ENCODE measurements at places on chromosomes 7 and 10.
A peak's percentile ranks its signal among the peaks of the same experiment; 100 is the strongest.

DNA sequence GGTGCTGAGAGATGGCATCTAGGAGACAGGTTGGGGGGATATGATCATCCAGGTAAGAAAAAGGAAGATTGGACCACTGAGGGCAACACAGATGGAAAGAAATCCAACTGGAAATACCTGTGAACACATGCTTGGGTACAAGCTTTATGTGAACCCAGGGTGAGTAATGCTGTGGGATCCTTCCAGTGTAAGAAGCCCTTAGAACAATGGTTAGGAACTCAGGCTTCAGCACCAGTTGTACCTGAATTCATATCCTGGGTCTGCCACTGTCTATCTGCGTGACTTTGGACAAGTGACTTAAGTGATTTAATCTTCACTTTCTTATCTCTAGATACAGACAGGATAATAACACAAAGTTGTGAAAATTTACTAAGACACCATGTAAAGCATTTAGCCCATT lies 131.0 kb downstream of the ST7 start:
- no peak for DNase-seq

DNA sequence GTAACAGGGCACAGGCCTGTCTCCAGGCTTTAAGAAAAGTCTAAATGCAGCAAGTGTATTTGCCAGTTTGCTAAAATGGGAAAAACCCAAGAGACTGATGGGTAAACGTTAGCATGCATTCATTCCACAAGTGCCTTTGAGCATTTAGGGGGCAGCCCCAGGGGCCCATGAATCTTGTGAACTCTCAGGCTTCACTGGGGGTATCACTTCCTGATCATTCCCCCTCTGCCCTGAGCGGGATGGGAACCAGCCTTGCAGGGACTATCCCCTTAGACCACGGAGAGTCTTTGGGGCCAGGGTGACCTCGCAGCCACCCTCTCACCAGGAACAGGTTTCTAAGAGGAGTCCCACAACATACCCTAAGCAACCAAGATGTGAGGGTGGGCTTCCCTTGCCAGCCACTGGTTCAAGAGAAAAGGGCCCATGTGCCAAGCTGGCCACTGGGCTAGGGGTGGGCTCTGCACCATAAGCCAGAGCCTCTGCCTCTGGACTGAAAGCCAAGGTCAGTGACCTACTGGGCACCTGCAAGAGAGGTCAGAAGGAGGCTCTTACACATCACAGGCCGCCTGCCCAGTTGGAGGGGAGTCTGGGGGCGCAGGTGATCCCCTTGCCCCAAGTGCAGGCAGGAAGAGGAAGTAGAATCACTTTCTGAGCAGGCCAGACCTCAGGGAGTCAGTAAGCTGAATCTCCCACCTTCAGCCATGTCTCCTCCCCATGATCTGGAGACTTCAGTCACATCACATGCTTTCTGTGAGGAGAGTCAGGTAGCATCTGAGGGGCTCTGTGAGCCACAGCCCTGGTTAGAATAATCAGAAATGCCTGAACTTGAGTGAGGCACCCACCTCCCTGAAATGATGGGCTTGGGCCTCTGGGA lies 75.0 kb downstream of the C10orf105 start:
- no peak for DNase-seq

DNA sequence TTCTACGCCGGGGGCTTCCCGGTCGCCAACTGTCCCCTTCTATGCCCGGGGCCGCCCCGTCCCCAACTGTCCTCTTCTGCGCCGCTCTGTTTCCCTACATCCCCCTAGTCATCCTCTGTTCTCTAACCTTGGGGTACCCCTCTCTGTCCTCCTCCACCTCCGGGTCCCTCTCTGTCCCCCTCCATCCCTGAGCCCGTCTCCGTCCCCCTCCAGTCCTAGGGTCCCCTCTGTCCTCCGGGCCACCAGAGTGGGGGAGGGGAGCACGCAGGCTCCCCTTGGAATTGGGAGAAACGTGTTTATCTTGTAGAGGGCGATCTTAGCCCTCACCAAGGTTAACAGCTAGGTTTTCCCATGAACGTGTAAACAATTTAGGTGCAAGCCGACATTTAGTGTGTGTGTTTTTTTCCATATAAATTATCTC lies 852 bp upstream of the KLF6 start:
- no peak for DNase-seq

DNA sequence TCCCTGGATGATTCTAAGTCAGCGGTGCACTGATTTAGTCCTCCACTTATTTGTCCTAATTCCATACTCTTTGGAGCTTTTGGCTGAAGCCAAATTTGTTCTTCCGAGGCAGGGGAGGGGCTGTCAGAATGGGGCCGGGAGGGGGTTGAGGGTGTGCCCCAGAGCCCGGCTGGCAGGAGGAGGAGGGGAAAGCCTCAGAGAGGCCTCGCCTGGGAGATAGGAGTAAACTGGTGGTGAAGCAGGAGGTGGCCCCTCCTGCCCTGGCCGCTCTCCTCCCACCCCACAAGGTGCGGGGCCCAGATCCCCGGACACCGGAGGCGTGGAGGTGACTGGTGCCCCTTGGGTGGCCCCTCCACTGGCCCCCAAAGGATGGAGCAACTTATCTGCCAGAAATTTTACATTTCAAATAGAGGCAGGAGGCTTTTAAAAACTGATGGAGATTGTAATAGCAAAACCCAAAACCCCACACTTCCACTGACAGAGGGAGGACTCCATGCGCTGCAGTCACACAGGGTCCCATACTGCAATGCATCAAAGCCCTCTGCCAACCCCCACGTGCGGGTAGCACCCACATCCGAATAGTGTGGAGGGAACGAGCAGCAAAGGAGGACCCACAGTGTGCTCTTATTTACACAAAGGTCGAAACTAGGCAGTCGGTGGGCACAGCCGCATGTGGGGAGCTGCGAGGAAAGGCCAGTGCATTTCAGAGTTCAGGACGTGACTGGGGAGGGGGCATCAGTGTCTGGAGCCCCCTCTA lies 61.9 kb downstream of the CAMK2B start:
- no peak for DNase-seq

GRCh38 chr10:131025333-131025732 lies 286.2 kb downstream of the TCERG1L start:
- DNase-seq = no peak

- DNase-seq = no peak
Observed at GRCh38 chr7:1298051-1298930, 65.6 kb downstream of the UNCX start.

GRCh38 chr10:88544140-88544870 lies 38.8 kb downstream of the RNLS start:
- no peak for DNase-seq

DNA sequence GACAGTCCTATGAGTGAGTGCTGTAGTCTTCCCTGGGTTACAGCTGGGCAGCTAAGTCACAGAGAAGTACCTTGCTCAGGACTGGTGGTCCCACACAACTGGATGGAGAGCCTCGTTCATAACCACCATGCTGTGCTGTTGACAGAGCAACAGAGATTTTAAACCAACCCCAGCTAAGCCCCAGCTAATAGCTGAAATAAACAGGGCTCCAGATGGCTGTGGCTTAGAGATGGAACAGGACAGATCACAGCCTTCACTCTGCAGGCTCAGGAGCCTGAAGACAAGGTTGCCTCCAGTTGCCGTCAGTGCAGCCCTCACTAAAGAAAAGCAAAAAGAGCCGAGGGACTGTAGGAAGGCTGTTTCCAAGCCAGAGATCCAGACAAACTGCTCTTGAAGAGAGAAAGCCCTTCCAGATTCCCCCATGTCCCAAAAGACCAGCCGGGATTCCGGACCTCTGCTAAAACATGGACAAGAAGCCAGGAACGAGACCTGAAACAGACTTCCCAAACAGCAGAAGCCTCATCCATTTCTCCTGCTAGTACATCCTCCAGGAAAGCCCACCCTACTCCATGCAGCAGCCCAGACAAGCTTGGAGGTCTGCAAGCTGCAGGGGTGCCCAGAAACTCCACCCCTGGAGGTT lies 4.2 kb downstream of the HTRA1 start:
- DNase-seq = no peak

DNA sequence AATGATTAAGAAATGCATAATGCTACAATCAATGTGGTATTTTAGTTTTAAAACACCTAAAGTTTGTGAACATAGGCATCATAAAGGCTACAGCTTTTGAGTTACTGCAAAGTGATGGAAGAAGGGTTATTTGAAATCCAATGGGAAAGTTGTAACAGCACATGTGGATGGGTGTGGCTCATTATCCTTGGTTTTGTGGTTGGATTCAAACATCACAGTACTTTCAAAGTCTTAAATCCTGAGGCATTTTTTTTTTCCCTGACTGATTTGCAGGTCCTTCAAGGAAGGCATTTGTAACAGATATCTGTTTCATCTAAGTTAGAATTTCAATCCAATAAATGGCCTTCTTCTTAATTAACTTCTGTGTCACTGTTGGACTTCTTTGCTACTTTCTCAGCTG lies 9.8 kb upstream of the SHTN1 start:
- DNase-seq = no peak

DNA sequence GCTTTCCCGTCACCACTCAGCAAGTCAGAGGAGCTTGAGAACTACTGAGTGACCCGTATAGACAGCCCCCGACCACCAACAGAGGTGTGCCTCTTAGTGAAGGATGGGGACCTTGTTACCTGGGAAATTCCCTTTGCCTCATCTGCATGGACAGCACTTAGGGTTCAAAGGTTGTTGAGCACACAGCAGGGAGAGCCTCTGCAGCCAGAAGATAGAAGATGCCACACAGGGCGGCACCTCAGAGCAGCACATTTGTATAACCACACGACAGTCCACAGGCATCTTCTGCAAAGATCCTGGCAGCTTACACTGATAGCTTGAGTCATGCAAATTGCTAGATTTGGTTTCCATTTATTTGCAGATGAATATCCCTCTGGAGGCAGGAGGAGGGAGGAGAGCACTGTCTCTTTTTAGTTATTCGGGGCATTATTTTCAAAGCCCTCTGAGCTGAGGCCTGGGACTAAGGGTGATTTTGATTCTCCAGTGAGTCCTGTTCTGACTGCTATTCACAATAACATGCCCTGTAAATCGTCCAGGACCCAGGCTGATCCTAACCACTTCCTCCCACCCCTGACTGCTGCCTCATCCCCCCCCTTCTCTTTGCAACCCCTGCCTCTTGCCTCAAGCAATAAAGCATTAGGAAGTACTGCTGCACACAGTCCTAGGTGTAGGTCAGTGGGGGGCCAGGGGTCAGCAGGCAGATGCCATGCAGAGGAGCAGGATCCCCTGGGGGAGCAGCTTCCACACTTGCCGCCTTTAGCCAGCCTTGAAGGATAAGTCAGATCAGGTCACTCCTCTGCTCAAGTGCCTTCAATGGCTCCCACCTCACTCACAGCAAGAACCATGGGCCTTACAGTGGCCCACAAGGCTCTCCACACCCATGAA lies 24.6 kb upstream of the INMT start:
- peak; percentile 31 for DNase-seq

DNA sequence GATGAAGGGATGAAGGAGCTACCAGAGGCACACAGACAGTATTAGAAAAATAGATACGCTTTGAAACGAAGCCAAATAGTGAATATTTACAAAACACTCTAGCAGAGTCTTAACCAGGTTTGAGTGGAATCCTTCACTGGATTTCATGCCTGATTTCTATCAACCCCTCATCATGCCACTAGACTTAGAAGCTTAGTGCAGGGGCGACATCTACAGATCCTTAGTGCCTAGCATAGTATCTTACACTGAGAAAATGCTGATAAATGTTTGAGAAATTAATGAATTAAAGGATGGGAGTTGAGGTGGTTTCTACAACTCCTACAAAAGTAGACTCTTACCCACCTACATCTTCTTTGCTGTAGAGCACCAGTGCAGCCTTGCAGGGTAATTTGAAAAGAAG lies 54.7 kb upstream of the CCNJ start:
- DNase-seq = no peak

Measured in stimulated activated CD8-positive, alpha-beta memory T cell treated with anti-CD3 and anti-CD28 coated beads, Interleukin-2, amount 100 ng/mL, for 1 hour (primary cell).